ENCODE measurements at places on chromosomes 5 and 9. TPM values are rescaled to one million over a fixed set of nuclear protein-coding genes. Genes with fewer than 3 reads are reported as not detected.

MUSK gene
- 0.71 TPM for total RNA-seq

NUTM2G gene
- total RNA-seq: not detected

PITX1 gene
- not detected for total RNA-seq

FCN2 gene
- not detected for total RNA-seq

CDH9 gene
- total RNA-seq: not detected

FAM81B gene
- total RNA-seq: not detected

GABRA6 gene
- not detected for total RNA-seq

SDHA gene
- total RNA-seq: 70.5 TPM

MEGF10 gene
- total RNA-seq: 0.21 TPM

LCN12 gene
- not detected for total RNA-seq

- no peak for DNase-seq
These were observed 6.3 kb downstream of the TTC16 start for GRCh38 chr9:127722055-127722745.

DNA sequence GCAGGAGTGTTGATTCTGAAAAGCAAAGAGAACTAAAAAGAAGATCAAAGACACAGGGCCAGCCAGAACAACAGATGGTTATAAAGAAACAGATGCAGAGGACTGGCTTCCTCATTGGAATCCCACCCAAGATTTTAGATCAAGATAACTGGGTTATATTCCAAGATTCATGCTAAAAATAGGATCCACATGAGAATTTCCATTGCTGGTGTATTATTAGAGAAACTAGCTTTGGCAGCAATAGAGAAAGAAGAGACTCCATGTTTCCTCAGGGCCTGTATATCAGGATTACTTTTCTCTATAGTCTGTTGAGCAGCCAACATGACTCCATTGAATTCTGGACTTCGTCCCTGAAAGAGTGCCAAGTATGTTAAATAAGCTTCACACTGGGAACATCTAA, 367.3 kb downstream of the TUSC1 start:
- no peak for DNase-seq

- DNase-seq: no peak
These were observed 196.3 kb downstream of the ERCC6L2 start for GRCh38 chr9:96071815-96072124.

DNA sequence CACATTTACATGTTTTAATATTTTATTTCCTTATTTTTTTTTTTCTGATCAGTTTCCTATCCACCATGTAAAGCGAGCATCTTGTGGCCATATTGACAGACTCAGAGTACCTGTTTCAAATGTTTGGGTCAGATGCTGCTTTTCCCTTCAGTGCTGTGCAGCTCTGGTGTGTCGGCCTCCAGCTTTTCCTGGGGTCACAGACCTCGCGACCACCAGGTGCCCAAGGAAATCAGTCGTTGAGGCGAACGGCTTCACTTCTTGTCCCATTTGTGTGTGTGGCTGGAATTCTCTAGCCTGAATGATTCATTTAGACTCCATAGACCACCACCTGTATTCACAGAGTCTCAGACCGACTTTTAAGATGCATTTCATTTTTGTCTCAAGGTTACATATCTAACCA, 166.9 kb upstream of the SPRY4 start:
- DNase-seq: no peak

DNA sequence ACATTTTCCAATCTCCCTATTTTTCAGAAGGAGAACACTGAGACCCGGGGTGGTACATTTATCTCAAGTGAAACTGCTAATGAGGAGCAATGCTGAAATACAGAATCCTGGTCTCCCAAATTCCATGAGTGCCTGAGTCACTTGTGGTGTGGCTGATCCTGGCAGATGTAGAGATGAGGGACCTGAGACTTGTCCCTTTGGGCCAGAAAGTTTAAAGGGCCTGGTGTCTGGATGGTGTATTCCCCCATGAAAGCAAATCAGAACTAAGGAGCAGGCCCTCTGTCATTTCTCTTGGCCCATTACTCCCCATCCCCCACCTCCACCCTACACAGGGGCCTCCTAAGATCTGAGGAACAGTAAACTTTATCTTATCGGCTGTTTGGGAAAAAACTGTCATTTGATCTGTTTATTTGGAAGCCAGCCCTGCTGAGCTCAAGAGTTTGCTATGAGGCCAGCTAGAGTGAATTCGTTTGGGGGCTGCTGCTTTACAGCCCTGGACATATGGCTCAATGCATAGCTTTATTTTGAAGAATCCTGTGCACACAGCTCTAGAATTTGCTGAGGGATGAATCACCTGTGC, 140.3 kb downstream of the LHFPL2 start:
- DNase-seq: no peak

GRCh38 chr9:108041551-108041950, 552.0 kb upstream of the KLF4 start:
- no peak for DNase-seq

DNA sequence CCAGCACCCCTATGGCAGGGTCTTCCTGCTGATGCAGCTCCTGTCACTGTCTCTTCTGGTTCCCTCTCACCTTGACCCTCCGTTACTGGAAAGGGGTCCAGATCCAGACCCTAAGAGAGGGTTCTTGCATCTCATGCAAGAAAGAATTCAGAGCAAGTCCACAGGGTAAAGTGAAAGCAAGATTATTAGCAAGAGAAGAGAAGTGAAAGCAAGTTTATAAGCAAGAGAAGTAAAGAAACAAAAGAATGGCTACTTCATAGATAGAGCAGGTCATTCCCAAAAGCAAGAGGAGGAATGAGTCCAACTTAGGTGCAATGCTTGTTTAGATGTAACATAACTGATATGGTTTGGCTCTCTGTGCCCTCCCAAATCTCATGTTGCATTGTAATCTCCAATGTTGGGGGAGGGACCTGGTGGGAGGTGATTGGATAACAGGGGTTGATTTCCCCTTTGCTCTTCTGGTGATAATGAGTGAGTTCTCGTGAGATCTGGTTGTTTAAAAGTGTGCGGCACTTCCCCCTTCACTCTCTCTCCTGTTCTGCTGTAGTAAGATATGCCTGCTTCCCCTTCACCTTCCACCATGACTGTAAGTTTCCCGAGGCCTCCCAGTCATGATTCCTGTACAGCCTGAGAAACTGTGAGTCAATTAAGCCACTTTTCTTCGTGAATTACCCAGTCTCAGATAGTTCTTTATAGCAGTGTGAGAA, 183.3 kb downstream of the MED10 start:
- no peak for DNase-seq

GRCh38 chr5:6396043-6396442, 17.7 kb upstream of the MED10 start:
- no peak for DNase-seq

GRCh38 chr9:69602773-69603172, 69.4 kb downstream of the APBA1 start:
- no peak for DNase-seq

- DNase-seq: no peak
These were observed 6.1 kb downstream of the VAV2 start for GRCh38 chr9:133986061-133986460.

- DNase-seq: no peak
These were observed 59.1 kb downstream of the TLR4 start for GRCh38 chr9:117763314-117763713.

DNA sequence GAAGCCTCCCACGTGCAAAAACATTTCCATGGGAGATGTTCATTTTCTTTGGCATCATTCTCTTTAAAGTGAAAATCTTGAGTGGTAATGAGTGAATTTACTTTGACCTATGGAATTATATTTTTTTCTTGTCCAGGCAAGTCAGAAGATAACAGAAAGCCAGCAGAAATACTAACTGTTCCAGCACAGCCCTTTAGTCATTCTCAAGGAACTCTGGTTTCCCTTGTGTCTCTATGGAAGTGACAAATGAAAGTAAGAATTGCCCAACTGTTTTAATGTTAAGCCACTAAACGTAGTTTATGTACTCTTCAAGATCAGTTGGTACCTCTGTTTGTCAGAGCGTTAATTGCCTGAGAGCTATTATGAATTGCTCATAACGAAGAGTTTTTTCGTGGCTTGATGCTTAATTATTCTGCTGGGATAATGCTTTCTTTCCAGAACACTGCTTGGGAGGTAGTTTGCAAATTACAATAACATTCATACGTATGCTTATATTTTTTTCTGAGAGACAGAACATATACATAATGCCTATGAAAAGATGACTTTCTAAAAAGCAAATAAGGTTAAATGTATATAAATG, 84.5 kb upstream of the CER1 start:
- no peak for DNase-seq

- no peak for DNase-seq
These were observed 1668.0 kb upstream of the C9orf72 start for GRCh38 chr9:29241320-29241719.

DNA sequence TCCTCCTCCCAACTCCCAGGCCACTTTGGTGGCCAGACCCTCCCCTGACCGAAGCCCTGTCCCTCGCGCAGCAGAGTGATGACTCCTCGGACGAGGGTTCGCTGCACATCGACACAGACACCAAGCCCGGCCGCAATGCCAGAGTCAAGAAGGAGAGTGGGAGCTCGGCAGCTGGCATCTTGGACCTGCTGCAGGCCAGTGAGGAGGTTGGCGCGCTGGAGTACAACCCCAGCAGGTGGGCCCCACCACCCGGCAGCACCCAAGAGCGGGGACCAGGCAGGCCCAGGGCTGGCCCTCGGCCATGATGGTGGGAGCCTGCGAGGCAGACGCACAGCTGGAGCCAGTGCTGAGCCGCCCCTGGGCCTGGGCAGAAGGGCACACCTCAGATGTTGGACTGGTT, 90.6 kb downstream of the PHF2 start:
- DNase-seq: no peak
